ENCODE measurements at places on chromosomes 13 and 19.

DNA sequence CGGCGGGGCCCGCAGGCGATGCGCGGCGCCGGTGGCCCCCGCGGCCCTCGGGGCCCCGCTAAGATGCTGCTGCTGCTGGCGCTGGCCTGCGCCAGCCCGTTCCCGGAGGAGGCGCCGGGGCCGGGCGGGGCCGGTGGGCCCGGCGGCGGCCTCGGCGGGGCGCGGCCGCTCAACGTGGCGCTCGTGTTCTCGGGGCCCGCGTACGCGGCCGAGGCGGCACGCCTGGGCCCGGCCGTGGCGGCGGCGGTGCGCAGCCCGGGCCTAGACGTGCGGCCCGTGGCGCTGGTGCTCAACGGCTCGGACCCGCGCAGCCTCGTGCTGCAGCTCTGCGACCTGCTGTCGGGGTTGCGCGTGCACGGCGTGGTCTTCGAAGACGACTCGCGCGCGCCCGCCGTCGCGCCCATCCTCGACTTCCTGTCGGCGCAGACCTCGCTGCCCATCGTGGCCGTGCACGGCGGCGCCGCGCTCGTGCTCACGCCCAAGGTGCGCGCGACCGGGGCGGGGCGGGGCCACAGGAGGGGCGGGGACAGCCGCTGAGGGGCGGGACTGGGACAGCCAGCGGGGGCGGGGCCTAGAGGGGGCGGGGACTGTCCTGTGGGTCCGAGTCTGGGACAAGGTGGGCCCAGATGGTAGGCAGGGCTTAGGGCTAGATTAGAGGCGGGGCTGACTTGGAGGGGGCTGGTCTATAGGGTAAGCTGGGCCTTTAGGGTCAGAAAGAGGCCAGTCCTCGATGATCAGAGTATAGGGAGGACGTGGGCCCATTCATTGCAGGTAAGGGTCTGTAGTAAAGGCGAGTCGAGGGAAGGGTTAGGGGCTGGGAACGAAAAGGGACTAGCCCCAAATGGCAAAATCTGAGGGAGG is 5.1 kb downstream of the GRIN2D start:
- DNase-seq = peak; percentile 94

GRCh38 chr19:35742121-35742724 is at the start of gene IGFLR1:
Gene IGFLR1, minus strand, starts transcription at chr19:35742452. Its CDS starts 1,272 bp downstream, at chr19:35741180.
- DNase-seq = peak; percentile 83

DNA sequence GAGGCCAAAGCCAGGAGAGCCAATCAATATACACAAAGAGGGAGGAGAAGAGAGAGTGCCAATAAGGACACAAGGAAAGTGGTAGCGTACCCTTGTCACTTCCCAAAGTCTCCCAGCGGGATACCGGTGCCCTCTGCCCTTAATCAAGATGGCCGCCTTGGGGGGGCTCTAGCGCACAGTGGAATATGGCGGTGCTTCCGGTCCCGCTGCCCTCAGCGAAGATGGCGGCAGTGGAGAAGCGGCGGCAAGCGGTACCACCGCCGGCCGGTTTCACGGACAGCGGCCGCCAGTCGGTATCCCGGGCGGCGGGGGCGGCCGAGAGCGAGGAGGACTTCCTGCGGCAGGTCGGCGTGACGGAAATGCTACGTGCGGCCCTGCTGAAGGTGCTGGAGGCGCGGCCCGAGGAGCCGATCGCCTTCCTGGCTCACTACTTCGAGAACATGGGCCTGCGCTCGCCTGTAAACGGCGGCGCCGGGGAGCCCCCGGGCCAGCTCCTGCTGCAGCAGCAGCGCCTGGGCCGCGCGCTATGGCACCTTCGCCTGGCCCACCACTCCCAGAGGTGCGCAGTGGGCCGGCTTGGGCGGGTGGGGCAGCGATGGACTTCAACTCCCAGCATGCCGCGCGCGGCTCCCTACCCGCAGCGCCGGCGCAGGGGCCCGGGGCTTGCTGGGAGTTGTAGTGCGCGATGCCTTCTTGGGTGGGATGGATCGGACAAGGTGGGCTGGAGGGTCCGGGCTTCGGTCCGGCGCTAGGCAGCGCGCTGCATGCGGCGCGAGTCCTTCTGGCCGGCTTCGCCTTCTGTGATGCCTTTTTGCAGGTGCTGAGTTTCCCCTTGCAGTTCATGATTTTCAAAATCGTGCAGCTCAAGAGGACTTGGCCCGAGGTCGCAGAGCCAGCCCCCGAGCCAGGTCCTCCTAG is at the start of gene TPGS1:
TSS of gene TPGS1 (plus strand) at position 212 of the 918 bp plus-strand sequence. CDS start at position 222, 10 bp downstream.
- peak; percentile 92 for DNase-seq

DNA sequence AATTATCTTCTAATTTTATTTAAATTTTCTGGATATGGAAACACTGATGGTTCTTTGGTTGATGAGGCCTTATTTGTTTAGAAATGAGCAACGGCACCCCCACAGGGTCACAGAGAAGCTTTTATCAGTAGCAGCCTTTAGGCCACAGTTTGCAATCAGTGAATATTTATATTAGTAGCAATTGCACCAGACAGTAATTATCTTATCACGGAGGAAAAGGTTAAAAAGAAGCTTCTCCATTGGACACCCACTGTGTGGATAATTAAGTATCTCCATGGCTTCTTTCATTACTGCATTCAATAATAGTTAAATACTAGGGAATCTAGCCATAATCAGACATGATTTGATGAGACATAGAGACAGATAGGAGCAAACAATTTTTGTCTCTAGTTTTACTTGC is 2099.2 kb upstream of the PCDH20 start:
- DNase-seq = no peak

DNA sequence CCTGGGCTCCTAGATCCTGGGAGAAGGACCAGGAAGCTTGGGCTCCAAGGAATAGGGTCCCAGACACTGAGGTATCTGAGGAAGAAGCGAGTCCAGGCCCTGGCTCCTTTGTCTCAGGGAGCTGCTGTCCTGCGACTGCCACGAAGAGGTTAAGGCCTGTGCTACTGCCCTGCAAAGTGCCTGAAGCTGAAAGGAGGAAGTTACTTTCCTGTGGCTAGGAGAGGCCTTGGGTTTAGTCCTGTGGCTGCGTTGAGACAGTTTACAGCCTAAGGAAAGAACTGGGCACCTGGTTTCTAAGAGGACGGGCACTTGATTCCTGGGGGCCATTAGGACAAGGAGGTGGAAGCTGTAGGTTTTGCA is 2.8 kb downstream of the MYADM start:
- no peak for DNase-seq

DNA sequence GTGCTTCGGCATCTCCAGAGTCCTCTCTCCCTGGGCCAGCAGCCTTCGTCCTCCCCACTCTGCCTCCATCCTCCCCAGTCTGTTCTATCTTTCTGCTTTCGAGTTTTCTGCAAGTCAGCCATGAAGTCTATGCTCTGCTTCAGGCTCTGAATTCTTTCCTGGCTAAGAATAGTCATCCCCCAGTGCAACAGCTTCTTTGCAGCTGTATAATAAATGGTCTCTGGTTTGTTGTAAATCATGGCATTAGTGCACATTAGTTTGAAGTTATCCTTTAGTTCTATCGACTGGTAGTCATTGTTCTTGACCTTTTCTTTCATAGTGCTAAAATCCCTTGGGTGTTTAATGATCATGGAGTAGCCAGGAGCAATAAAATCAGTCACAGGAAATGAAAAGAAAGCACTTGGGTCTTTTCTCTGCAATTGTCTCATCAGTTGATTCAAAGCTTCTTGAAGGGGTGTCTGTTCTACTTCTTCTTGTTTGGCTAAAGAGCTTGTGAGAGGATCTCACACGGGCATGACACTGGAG is 46.2 kb upstream of the SOX21 start:
- DNase-seq = no peak

DNA sequence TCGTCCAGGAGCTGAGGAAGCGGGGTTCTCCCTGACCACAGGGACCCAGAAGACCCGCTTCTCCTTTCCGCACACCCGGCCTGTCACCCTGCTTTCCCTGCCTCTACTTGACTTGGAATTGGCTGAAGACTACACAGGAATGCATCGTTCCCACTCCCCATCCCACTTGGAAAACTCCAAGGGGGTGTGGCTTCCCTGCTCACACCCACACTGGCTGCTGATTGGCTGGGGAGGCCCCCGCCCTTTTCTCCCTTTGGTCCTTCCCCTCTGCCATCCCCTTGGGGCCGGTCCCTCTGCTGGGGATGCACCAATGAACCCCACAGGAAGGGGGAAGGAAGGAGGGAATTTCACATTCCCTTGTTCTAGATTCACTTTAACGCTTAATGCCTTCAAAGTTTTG is 18.9 kb downstream of the VASP start:
- DNase-seq = no peak

GRCh38 chr19:10872546-10873107 is 1.3 kb downstream of the CARM1 start:
- DNase-seq = peak; percentile 55

GRCh38 chr13:48535766-48536165 is 2.9 kb upstream of the RCBTB2 start:
- DNase-seq = no peak

GRCh38 chr19:28876609-28877123 is 336.3 kb downstream of the UQCRFS1 start:
- no peak for DNase-seq

DNA sequence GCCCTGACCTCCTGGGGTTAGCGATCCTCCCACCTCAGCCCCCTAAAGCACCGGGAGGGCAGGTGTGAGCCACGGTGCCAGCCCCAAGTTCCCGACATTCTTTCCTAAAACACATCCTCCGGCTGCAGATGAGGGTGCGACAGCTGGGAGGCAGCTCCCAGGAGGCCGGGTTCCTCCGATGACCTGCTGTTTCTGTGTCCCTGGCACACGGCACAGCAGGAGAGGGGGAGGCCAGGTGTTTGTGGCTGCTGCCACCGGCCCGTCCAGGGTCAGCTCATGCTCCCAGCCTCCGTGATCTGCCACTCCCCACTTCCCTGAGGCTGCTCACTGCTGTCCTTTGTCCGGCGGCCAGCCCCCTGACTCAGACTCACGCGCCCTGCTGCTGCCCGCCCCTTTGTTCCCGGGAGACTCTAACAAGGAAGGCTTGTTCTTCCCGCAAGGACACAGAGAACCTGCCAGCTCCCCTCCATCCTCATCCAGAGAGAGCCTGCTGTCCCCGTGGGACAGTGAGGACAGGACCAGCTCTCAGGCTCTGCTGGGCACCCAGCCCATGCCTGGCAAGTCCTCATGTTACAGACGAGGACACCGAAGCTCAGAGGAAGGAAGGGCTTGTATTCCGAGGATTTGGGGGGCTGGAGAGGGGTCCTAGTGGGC is 10.6 kb upstream of the MADCAM1 start:
- DNase-seq = no peak

- no peak for DNase-seq
Measured at GRCh38 chr13:67914535-67914934, 684.4 kb upstream of the PCDH9 start.

GRCh38 chr19:43983544-43983911 is 460 bp upstream of the ZNF155 start:
- DNase-seq = no peak

DNA sequence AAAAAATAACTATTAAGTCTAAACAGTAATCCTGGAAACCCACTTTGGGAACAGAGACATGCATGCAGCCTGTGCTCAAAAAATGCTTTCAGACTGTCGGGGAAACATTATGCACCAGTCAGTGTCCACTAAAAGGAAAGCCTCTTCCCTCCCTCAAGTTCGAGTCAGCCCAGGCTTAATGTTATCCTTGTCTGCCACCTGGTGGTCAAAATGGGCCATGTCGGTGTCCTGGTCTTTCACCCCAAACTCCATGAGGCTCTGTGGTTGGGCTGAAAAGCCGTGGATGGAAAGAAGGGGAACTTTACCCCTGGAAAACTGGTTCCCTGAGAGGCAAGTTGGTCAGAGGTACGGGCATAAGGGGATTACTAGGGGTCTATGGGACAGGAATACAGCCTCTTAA is 88.4 kb upstream of the ZNF492 start:
- DNase-seq = peak; percentile 46

GRCh38 chr19:49567861-49568441 is 12.4 kb downstream of the NOSIP start:
- DNase-seq = peak; percentile 69

GRCh38 chr19:10718205-10719196 is 622 bp downstream of the DNM2 start:
- DNase-seq = peak; percentile 75

DNA sequence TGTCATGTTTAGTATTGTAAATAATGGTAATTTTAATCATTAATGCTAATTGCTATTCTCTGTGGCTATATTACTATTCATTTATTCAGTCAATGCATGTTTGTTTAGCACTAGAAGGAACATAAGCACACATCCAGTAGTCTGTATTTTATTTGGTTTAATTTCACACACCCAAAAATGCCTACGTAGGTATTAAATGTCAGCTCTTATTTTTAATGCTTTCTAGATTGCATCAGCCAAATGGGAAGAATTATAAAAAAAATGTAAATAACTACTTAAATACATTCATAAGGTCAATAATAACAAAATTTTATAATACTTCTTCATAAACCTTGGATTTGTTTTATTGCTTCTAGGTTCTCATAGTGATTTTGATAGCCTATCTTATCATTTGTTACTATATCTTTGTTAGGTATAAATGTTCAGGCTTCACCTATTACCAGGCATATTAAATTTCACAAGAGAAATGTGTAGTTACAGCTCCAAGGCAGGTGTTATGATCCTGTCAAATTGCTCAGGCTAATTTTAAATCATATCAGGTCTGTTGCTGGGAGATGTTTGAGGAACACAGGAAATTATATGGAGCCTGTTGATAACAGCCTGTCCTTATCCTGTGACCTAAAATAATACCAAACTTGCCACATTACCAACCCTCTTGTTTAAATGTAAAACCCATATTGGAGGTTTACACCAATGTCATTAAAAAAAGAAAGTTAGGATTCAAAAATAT is 34.4 kb downstream of the ITGBL1 start:
- DNase-seq = no peak

- DNase-seq = no peak
Measured at GRCh38 chr13:96426167-96426566, 336.3 kb downstream of the HS6ST3 start.

DNA sequence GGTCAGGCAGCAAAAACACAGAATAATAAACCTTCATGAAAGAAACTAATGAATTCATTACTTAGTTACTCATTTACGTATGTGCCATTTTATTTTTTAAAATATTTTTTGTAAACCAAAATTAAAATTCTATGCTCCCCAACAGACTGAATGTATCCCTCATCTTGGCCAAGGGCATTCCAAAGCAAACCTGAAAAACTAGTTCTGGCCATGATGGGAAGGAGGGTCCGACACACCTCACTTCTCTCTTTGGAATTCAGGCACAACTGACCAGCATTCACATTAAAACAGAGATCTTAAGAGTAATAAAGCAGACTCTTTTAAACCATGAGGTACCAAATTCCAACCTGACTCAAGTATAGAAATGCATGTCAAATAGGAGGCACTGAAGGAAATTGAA is 1576.9 kb upstream of the SPRY2 start:
- no peak for DNase-seq

GRCh38 chr19:38148337-38148736 is 75.7 kb downstream of the DPF1 start:
- no peak for DNase-seq

GRCh38 chr13:39281539-39282150 is 243.4 kb downstream of the NHLRC3 start:
- no peak for DNase-seq

GRCh38 chr19:8212212-8212611 is 3.0 kb downstream of the CERS4 start:
- DNase-seq = no peak
